Uterus (tissue), 4 donors: ENCODE measurements at places on chromosomes 6 and 20. TPM values are rescaled to one million over a fixed set of nuclear protein-coding genes. Genes with fewer than 3 reads are reported as not detected.

PPP1R16B gene
- 12.0 TPM for total RNA-seq

FLRT3 gene
- total RNA-seq, result 1.8 TPM

GTSF1L gene
- total RNA-seq, result not detected

LRRC1 gene
- total RNA-seq, result 12.9 TPM

IL20RA gene
- 0.88 TPM for total RNA-seq

TREM1 gene
- 30.6 TPM for total RNA-seq

HRH3 gene
- not detected for total RNA-seq

SLC32A1 gene
- total RNA-seq, result not detected

PROCR gene
- 56.6 TPM for total RNA-seq

COL12A1 gene
- total RNA-seq, result 340 TPM

UFL1 gene
- total RNA-seq, result 27.4 TPM

- no peak for DNase-seq
Measured at GRCh38 chr6:39077882-39078594, 29.5 kb downstream of the GLP1R start.

GRCh38 chr6:82243884-82244283, 3.7 kb downstream of the IBTK start:
- no peak for DNase-seq

DNA sequence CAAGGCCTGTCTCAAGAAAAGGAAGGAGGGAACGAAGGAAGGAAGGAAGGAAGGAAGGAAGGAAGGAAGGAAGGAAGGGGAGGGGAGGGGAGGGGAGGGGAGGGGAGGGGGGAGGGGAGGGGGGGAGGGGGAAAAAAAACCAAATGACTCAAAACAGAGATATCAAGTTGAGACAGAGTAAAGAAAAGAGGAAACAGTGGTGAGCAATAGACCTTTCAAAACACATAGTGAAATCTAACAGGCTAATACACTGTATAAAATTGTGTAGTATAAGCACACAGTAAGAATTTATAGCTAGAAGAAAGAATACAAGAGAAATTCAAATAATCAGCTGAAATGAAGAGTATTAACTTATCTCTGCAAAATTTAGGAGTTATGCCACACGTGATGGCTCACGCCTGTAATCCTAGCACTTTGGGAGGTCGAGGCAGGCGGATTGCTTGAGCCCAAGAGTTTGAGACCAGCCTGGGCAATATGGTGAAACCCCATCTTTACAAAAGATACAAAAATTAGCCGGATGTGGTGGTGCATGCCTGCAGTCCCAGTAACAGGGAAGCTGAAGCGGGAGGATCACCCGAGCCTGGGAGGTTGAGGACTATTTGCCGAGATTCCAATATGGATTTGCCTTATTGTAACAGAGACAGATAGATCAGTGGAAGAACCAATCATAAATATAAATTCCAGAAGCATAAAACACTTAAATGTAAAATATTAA, 123.2 kb downstream of the PRND start:
- DNase-seq, result no peak

- DNase-seq, result peak; percentile 17
Measured at GRCh38 chr6:56953597-56954402, 1.1 kb upstream of the BEND6 start.

GRCh38 chr6:131635384-131636340, 1.4 kb upstream of the ENPP3 start:
- no peak for DNase-seq

GRCh38 chr6:113927001-113927400, 43.9 kb downstream of the HDAC2 start:
- DNase-seq, result no peak

DNA sequence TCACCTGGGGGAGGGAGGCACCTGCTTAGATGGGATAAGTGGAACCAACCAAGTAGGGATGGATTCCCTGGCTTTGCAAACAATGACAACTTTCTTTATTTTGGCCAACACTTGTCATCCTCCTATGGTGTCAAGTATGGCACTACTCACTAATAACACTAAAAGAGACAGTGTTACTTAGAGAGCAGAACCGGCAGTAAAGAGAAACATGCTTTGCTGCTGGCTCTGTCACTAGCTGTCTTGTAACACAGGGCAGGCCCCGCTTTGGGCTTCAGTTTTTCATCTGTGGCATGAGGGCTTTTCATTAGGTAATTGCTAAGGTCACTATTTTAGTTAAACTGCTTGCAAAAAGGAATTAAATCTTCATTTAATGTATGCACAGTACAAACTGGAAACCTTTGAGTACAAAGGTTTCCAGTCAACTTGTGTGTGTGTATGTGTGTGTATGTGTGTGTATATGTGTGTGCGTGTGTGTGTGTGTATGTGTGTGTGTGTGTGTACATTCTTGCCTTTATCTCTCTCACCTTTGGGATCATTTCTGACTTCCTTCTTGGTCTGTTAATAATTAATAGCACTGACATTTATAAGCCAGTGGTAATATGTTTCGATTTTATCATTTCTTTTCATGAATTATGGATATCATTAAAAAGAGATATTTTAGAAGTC, 64.7 kb downstream of the BTBD3 start:
- DNase-seq, result no peak

- no peak for DNase-seq
Measured at GRCh38 chr6:30763618-30764489, 19.5 kb upstream of the IER3 start.

- DNase-seq, result no peak
Measured at GRCh38 chr6:163086624-163086920, 327.9 kb upstream of the QKI start.

- DNase-seq, result no peak
Measured at GRCh38 chr6:15340775-15341174, 94.9 kb downstream of the JARID2 start.

- no peak for DNase-seq
Measured at GRCh38 chr20:4709261-4710105, 12.2 kb upstream of the PRND start.

- no peak for DNase-seq
Measured at GRCh38 chr20:33431797-33432381, 11.7 kb downstream of the SNTA1 start.

DNA sequence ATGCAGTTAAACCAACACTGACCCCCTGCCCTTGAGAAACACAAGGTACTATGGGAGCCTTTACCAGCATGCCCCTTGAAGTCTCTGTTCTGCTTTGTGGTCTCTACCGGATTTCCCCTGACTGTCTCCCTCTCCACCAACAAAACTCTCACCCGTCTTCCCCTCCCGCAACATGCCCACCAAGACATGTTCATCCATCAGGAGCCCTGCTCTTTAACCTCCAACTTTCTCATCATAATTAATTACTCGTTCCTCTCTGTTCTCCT, 1.1 kb downstream of the ZNF165 start:
- no peak for DNase-seq

- no peak for DNase-seq
Measured at GRCh38 chr6:7587631-7588100, 2.3 kb upstream of the SNRNP48 start.

- DNase-seq, result no peak
Measured at GRCh38 chr6:6968731-6969552, 138.8 kb upstream of the RREB1 start.

DNA sequence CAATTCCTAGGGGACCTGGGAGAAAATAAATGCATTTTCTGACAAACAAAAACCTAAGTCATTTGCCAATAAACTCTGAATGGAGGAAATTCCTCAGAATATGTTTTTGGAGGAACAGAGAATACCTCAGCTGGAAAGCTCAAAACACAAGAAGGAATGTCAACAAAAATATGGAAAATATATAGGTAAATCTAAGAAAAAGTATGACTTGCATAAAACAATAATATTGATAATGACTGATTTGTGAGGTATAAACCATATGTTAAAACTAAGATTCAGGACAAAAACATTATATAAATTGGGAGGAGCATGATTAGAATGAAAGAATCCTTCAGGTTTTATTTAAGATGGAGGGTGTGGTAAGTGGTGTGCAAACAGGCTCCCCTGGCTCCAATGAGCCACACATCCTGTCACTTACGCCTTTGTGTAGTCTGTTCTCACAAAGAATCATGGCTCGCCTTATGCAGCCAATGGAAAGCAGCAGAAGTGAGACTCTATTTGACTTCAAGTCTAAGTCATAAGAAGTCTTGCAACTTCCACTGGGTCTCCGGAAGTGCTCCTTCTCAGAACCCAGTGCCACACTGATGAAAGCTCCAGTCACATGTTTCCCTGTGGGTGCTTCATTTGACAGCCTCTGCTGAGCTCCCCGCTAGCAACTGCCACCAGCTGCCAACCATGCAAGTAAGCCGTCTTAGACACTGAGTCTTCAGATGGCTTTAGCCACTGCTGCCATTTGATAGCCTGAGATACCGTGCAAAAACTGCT, 8.1 kb downstream of the CFAP61 start:
- DNase-seq, result no peak

GRCh38 chr6:89069536-89070163, 10.9 kb upstream of the PNRC1 start:
- DNase-seq, result no peak

DNA sequence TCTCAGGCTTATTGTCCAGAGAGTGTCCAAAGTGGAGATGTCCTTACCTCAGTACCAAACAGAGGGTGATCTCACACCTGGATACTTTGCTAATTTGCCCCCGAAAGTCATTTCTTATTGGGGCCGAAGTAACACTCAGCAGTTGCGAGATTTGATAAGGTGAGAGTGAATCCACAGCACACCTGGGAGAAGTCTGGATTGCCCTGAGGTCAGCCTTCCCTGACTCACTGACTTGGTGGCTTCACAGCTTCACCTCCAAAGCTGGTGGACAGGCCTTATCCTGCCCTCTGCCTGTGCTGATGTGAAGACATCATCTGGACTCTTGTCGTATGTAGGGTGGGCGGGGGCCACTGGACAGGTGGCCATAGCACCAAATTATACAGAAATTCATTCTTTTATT, 101.9 kb upstream of the ARMC2 start:
- no peak for DNase-seq

- DNase-seq, result no peak
Measured at GRCh38 chr20:58287638-58288037, 21.9 kb upstream of the RAB22A start.
